ENCODE measurements at places on chromosomes 1 and 21. TPM values are rescaled to one million over a fixed set of nuclear protein-coding genes. Genes with fewer than 3 reads are reported as not detected.

Gene SPATA21
- not detected for total RNA-seq

Gene ATP5IF1
- 120 TPM for total RNA-seq

Gene ZNHIT6
- total RNA-seq: 26.1 TPM

Gene PAQR7
- total RNA-seq: 6.3 TPM

Gene OR6K3
- total RNA-seq: not detected

All from naive thymus-derived CD8-positive, alpha-beta T cell (primary cell).